ENCODE measurements at places on chromosomes 11 and 22.

DNA sequence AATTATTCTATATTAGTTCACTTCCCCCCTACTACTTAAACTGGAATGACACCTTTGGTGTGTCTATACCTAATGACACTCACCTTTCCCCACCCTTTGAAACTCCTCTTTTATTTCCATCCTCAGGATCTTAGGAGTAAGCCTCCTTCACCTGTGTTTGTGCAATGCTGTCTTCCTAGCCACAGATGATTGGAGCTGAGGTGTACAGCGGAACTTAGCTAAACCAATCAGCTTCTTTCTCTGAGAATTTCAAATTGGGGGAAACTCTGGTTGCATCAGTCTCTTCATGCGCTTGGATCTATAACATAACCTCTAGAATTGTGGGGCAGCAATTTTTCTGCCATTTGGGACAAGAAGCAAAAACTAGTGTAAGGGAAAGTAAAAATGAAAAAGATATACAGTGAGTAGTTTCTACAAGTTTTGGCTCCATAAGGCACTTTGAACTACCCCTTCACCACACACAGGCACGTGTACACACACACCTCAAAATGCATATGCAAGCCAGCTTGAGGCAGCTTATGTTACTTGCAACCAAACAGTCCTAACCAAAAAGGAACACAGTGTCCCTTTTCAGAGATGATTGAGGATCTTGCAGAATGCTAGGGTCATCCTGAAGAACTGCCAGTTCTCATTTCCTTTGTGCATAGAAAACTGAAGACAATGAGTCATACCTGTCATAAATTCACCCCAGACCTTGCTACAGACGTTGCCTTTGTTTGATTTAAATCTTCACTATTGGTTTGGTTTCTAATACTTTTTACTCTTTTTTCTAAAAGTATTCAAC lies 36.0 kb upstream of the LDLRAD3 start:
- no peak overlapping the region for H3K4me3 ChIP-seq
- H3K27me3 ChIP-seq, result no peaks in the 10 kb centered on the region
- peaks cover 7% of the 10 kb centered on the region for H3K4me1 ChIP-seq
- no peak overlapping the region for H3K27ac ChIP-seq
- no peak for DNase-seq

DNA sequence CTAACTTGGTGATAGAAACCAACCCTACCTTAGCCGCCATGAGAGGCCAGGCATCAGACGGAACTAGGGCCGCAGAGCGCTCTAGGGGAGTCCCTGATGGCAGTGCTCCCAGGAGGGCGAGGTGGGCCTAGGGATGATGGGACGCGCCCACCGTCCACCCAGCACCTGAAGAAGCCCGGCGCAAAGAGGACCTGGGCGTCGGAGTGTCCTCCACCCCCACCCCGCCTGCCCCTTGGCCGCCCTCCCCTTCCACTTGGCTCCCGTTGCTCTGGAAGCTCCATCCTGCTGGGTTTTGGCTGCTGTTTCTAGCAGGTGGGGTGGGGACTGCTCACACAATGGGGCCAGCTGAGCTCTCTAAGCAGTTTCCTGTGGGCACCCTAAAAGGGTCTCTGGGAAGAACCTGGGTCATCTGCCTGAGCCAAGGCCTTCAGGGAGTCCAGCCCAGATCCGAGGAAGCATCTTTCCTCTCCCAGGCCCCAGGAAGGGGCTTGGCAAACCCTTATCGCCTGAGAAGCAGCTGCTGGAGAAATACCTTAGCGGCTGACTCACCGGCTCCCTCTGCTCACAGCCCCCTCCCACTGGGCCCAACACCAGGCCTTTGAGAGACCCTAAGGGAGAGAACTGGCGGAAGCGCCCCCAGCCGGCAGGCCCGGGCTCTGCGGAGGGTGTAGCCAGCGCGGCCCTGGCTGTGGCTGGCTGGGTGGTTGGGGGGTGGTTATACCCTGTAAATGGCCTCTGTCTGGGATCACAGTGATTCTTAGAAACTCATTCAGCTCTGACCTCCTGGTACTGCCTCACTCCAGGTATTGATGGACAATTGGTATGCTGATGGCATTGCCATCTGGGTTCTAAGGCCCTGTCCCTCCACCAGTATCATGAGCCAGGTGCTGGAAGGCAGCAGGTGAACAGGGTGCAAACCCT lies 19.3 kb downstream of the CREB3L1 start:
- no peaks in the 10 kb centered on the region for H3K27me3 ChIP-seq
- H3K27ac ChIP-seq, result no peak overlapping the region
- H3K4me3 ChIP-seq, result peak overlapping the region; percentile 75
- DNase-seq, result peak; percentile 58

- H3K27ac ChIP-seq, result no peak overlapping the region
- no peak for DNase-seq
- H3K4me3 ChIP-seq, result no peak overlapping the region
- no peaks in the 10 kb centered on the region for H3K27me3 ChIP-seq
- peaks cover 7% of the 10 kb centered on the region for H3K4me1 ChIP-seq
- no peaks in the 10 kb centered on the region for H3K36me3 ChIP-seq
Observed at GRCh38 chr11:12123799-12124198, 13.4 kb downstream of the MICAL2 start.

GRCh38 chr11:59770319-59770718 lies 15.1 kb downstream of the STX3 start:
- DNase-seq, result no peak
- H3K27ac ChIP-seq, result no peak overlapping the region
- H3K36me3 ChIP-seq, result peaks cover 3% of the 10 kb centered on the region
- no peak overlapping the region for H3K4me3 ChIP-seq
- no peaks in the 10 kb centered on the region for H3K27me3 ChIP-seq
- H3K4me1 ChIP-seq, result peaks cover under 1% of the 10 kb centered on the region

DNA sequence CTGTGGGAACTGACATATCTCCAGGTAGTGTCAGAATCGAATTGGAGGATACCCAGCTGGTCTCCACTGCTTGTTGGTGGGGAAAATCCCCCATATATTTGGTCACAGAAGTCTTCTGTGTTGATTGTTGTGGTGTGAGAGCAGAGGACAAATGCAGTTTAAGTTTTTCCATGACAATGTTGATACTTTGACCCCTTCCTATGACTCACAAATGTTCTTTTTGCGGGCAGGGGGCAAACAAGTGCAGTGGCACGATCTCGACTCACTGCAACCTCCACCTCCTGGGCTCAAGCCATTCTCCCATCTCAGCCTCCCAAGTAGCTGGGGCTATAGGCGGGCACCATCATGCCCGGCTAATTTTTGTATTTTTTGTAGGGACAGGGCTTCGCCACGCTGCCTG lies 7.4 kb upstream of the PATL1 start:
- no peak overlapping the region for H3K4me3 ChIP-seq
- no peak for DNase-seq
- H3K36me3 ChIP-seq, result no peaks in the 10 kb centered on the region
- no peaks in the 10 kb centered on the region for H3K4me1 ChIP-seq
- no peak overlapping the region for H3K27ac ChIP-seq

DNA sequence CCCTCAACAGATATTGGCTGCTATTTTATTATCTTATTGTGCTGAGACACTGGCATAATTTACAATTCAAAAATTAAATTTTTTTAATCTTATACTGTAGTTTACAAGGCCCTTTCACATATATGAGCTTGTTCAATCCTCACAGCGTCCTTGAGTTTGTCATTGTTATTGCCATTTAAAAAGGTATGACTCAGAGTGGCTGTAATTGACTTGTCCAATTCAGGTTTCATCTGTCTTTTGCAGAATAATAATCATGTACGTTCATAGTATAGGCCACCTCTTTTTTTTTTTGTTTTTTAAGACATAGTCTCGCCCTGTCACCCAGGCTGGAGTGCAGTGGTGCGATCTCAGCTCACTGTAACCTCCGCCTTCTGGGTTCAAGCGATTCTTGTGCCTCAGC lies 11.5 kb downstream of the PTPRJ start:
- no peak for DNase-seq
- H3K4me1 ChIP-seq, result peaks cover 13% of the 10 kb centered on the region
- H3K36me3 ChIP-seq, result no peaks in the 10 kb centered on the region
- no peak overlapping the region for H3K4me3 ChIP-seq
- H3K27ac ChIP-seq, result peak overlapping the region; percentile 78

DNA sequence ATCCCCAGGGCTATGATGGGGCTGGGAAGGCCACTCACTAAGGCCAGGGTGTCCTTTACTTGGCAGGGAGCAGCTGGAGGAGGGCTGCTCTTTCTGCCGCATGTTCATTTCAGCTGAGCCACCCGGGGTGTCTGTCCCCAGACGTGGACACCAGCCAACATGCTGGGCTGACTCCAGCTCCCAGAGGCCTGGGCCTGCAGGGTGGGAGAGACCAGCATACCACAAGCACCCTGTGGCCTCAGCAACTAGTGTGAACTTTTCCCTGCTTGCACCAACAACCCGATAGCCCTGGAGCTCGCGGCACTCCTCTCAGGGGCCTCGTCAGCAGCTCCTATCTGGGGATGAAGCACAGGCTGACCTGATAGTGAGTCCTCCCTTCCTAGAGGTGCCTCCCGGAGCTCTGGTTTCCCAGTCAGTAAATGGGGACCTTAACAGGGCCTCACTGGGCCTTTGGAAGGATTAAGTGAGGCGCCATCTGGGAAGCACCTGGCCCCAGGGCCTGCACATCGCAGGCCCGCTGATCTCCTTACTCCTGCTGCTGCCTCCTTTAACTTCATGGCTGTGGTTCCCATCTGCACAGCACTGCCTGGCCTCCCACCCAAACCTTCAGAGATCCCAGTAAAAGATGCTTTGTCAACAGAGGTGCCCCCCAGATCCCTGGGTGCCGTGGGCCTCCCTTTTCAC lies 83.4 kb downstream of the GALNT18 start:
- H3K36me3 ChIP-seq, result no peaks in the 10 kb centered on the region
- DNase-seq, result peak; percentile 32
- no peak overlapping the region for H3K4me3 ChIP-seq
- peak overlapping the region; percentile 19 for H3K27ac ChIP-seq
- no peaks in the 10 kb centered on the region for H3K27me3 ChIP-seq
- peaks cover 34% of the 10 kb centered on the region for H3K4me1 ChIP-seq

GRCh38 chr22:33409079-33409478 lies 350.9 kb upstream of the SYN3 start:
- H3K27me3 ChIP-seq, result no peaks in the 10 kb centered on the region
- no peak overlapping the region for H3K4me3 ChIP-seq
- H3K27ac ChIP-seq, result no peak overlapping the region
- DNase-seq, result no peak
- no peaks in the 10 kb centered on the region for H3K36me3 ChIP-seq
- peaks cover 9% of the 10 kb centered on the region for H3K4me1 ChIP-seq

DNA sequence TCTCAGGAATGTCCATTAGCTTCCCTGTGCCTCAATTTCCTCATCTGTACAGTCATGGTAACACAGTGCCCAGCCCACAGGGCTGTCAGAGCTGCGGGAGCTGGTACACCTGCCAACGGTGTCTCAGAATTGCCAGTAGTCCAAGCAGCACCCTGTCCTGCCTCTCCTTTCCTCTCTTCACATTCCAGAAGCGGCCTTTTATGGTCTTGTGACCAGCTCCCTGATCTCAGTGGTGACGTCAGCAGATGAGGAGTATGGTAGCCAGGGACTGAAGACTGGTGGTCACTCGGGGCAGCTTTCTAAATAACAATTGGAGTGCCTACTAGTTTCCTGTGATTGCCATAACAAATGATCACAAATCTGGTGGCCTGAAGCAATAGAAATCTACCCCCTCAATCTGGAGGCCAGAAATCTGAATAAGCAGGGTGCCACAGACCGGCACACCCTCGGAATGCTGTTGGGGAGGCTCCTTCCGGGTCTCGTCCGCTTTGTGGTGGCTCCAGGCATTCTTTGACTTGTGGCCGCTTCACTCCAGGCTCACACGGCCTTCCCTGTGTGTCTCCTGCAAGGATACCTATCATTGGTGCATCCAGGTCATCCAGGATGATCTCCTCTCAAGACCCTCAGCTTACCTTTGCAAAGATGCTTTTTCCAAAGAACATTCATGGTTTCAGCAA lies 2.1 kb downstream of the FADD start:
- H3K27ac ChIP-seq, result peak overlapping the region; percentile 9
- H3K4me1 ChIP-seq, result peaks cover 12% of the 10 kb centered on the region
- peaks cover 3% of the 10 kb centered on the region for H3K36me3 ChIP-seq
- no peaks in the 10 kb centered on the region for H3K27me3 ChIP-seq

- H3K4me1 ChIP-seq, result no peaks in the 10 kb centered on the region
- no peak overlapping the region for H3K4me3 ChIP-seq
- DNase-seq, result no peak
- H3K36me3 ChIP-seq, result no peaks in the 10 kb centered on the region
Observed at GRCh38 chr22:47816121-47816862, 1053.8 kb downstream of the TBC1D22A start.

- no peak for DNase-seq
- no peak overlapping the region for H3K27ac ChIP-seq
- no peaks in the 10 kb centered on the region for H3K27me3 ChIP-seq
- no peak overlapping the region for H3K4me3 ChIP-seq
Observed at GRCh38 chr22:47052236-47053012, 290.0 kb downstream of the TBC1D22A start.

DNA sequence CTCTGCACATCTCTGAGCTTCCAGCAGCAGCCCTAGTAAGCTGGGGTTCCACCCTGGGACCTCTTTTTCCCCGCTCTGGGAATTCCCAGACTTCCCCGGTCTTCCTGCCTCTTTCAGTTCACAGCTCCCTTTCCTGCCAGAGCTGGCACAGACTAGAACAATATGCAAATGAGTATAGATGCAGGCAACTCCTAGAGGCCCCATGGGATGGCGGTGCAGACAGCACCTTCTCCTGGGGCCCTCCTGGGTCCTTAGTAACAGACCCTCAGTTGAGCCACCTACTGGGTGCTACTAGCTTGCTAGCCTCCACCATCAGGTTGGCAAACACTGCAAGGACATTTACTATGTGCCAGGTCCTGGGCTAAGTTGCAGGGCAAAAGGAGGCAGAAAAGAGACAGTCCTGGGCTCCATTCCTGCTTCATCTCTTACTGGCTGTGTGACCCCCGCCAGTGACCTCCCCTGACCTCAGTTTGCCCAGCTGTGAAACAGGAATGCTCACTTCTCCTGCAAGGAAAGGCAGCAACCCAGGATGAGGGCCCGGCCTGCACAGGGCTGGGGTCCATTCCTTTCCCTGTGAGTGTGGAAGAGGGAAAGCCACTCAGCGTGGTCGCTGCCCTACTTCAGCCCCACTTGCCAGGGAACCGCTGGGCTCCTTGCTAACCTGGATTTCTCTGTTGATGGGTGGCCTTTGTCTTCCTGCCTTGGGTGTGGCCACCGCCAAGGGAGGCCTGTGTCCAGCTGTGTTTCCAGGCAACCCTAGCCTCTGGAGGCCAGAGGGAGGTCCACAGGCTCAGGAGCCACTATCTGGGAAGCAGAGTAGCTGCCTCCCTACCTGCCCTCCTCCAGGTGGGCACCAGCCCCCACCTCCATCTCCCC lies 7.3 kb downstream of the RELT start:
- H3K27me3 ChIP-seq, result no peaks in the 10 kb centered on the region
- peaks cover 97% of the 10 kb centered on the region for H3K4me1 ChIP-seq
- no peaks in the 10 kb centered on the region for H3K36me3 ChIP-seq
- H3K4me3 ChIP-seq, result no peak overlapping the region

- no peak overlapping the region for H3K4me3 ChIP-seq
- no peaks in the 10 kb centered on the region for H3K36me3 ChIP-seq
- no peak for DNase-seq
- no peaks in the 10 kb centered on the region for H3K27me3 ChIP-seq
- no peak overlapping the region for H3K27ac ChIP-seq
Observed at GRCh38 chr22:47029244-47030074, 267.0 kb downstream of the TBC1D22A start.

GRCh38 chr11:4881860-4882500 lies at the start of gene OR51T1:
OR51T1 (plus strand) TSS chr11:4881900; CDS start chr11:4881900, 0 bp downstream.
- H3K27me3 ChIP-seq, result no peaks in the 10 kb centered on the region
- DNase-seq, result no peak
- no peaks in the 10 kb centered on the region for H3K36me3 ChIP-seq
- H3K4me1 ChIP-seq, result no peaks in the 10 kb centered on the region
- H3K27ac ChIP-seq, result no peak within 1 kb of the TSS

- DNase-seq, result peak; percentile 63
- peak overlapping the region; percentile 89 for H3K4me3 ChIP-seq
- peaks cover 18% of the 10 kb centered on the region for H3K36me3 ChIP-seq
- H3K4me1 ChIP-seq, result peaks cover 41% of the 10 kb centered on the region
Observed at GRCh38 chr11:63838150-63838677, 696 bp upstream of the MARK2 start.
